Lung (tissue), 17 donors: ENCODE measurements at places on chromosomes 5 and 9. TPM values are rescaled to one million over a fixed set of nuclear protein-coding genes. Genes with fewer than 3 reads are reported as not detected.

DNA sequence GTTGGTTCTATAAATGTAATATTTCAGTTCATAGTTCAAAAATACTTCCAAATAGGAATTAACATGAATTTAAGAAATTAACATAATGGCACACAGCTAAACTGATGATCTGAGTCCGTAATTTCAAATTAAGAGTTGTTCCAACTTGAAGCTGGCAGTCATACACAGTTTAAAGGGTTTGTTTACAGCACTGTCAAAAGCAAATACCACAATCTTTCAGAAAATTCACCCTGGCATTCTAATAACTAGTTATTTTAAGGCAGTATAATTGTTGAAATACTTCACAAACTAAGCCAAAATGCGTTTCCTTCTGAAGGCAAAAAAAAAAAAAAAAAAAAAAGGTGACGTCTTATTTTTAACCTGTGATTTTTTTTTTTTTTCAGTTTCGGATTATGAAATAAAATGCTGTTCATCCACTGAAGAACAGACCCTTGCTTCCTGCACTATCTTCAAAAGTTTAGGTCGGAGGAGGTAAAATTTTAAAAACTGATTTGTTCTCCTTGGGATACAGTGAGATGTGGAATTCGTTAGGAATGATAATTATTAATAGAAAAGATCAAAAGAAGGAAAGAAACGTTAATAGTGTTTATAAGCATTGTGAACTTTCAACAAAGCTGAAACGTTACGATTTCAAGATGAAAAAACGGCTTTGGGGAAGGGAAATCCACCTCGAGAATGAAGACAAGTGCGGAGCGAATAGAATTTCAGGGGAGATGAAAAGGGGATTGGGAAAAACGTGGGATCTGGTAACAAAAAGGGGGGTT, 850 bp downstream of the IL6ST start:
- H3K4me3 ChIP-seq = peak overlapping the region; percentile 82
- H3K27ac ChIP-seq = peak overlapping the region; percentile 99
- no peaks in the 10 kb centered on the region for H3K36me3 ChIP-seq
- peaks cover 24% of the 10 kb centered on the region for H3K4me1 ChIP-seq
- H3K27me3 ChIP-seq = no peaks in the 10 kb centered on the region
- peak; percentile 74 for DNase-seq

GRCh38 chr9:108755979-108756378, 99.8 kb downstream of the ACTL7B start:
- no peak overlapping the region for H3K27ac ChIP-seq
- H3K4me1 ChIP-seq = no peaks in the 10 kb centered on the region
- no peaks in the 10 kb centered on the region for H3K27me3 ChIP-seq

- H3K27me3 ChIP-seq = no peaks in the 10 kb centered on the region
- no peak overlapping the region for H3K4me3 ChIP-seq
- H3K4me1 ChIP-seq = peaks cover 4% of the 10 kb centered on the region
- H3K36me3 ChIP-seq = no peaks in the 10 kb centered on the region
Observed at GRCh38 chr5:115379622-115380344, 83.3 kb upstream of the CCDC112 start.

DNA sequence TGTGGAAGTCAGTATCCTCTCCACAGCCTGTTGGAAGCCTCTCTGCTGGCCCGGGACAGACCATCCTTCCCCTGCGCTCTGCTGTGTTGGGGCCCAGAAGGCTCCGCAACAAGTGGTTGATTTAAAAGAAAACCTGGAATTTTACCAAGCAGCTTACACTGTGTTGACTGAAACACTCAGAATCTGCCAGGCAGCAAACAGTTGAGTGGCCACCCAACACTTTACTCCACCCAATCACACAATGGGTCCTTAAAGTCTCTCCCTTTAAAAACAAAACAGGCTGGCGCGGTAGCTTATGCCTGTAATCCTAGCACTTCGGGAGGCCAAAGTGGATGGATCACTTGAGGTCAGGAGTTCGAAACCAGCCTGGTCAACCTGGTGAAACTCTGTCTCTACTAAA, 28.0 kb upstream of the DMRT3 start:
- no peaks in the 10 kb centered on the region for H3K4me1 ChIP-seq
- no peaks in the 10 kb centered on the region for H3K36me3 ChIP-seq
- DNase-seq = peak; percentile 53

Gene TNFAIP8
- 11.5 TPM for polyA plus RNA-seq

Gene DNAH5
- 3.1 TPM for polyA plus RNA-seq

Gene CDH12
- not detected for polyA plus RNA-seq
